ENCODE measurements at places on chromosomes 5 and 9. TPM values are rescaled to one million over a fixed set of nuclear protein-coding genes. Genes with fewer than 3 reads are reported as not detected.

Gene TAF11L5
- polyA plus RNA-seq: not detected

Gene RASGRF2
- polyA plus RNA-seq: 13.4 TPM

Gene PAEP
- not detected for polyA plus RNA-seq

Gene OR1L4
- not detected for polyA plus RNA-seq

Gene DCTN4
- polyA plus RNA-seq: 10.4 TPM

Gene FOXD4L6
- not detected for polyA plus RNA-seq

Gene PDCD1LG2
- polyA plus RNA-seq: not detected

Gene OR1B1
- polyA plus RNA-seq: not detected

Gene PHYKPL
- polyA plus RNA-seq: 41.6 TPM

Gene PRDM9
- not detected for polyA plus RNA-seq

Gene ST6GALNAC6
- polyA plus RNA-seq: 54.7 TPM

Gene SAPCD2
- 0.15 TPM for polyA plus RNA-seq

Gene CEP78
- polyA plus RNA-seq: 29.4 TPM

Gene ANKRD34B
- polyA plus RNA-seq: not detected

Gene GDNF
- polyA plus RNA-seq: not detected

Gene TMEFF1
- polyA plus RNA-seq: not detected

Gene SYK
- polyA plus RNA-seq: 0.56 TPM

Gene SPINK13
- polyA plus RNA-seq: not detected

Gene SLC6A3
- not detected for polyA plus RNA-seq

Gene CNOT8
- 154 TPM for polyA plus RNA-seq
